Stimulated activated CD4-positive, alpha-beta T cell treated with anti-CD3 and anti-CD28 coated beads, Interleukin-1b, Interleukin-23, amount 100 ng/mL, for 1 hour (primary cell): ENCODE measurements at places on chromosomes 5 and 9.

- DNase-seq = no peak
Observed at GRCh38 chr5:151899399-151899798, 25.3 kb downstream of the GLRA1 start.

- no peak for DNase-seq
Observed at GRCh38 chr9:137837345-137838278, 40.0 kb upstream of the CACNA1B start.

DNA sequence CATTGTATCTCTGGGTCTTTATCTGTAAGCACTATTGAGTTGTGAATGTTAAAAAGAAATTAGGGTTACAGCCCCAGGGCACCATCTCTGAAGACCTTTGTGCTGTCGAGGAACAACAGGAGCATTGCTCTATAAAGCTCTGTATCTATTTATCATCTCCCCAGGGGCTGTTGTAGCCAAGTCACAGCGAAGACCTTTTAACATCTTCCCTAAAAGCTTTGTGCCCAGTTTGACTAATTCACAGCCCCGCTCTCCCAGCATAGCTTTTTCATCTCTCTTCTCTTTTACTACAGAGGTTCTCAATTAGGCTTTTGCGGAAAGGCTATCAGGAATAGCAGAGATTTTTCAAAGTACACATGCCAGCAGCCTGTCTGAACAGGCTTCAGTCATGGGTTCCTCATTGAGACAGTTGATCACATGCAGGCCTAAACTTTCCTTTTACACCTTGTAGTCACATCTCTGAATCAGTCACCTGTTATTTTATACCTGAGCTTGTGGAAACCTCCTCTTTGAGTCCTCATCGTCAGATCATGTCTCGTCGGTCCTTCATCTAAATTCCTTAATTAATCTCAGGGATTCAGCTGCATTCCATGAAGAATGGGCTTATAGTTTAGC, 140.5 kb downstream of the NPR3 start:
- DNase-seq = no peak

DNA sequence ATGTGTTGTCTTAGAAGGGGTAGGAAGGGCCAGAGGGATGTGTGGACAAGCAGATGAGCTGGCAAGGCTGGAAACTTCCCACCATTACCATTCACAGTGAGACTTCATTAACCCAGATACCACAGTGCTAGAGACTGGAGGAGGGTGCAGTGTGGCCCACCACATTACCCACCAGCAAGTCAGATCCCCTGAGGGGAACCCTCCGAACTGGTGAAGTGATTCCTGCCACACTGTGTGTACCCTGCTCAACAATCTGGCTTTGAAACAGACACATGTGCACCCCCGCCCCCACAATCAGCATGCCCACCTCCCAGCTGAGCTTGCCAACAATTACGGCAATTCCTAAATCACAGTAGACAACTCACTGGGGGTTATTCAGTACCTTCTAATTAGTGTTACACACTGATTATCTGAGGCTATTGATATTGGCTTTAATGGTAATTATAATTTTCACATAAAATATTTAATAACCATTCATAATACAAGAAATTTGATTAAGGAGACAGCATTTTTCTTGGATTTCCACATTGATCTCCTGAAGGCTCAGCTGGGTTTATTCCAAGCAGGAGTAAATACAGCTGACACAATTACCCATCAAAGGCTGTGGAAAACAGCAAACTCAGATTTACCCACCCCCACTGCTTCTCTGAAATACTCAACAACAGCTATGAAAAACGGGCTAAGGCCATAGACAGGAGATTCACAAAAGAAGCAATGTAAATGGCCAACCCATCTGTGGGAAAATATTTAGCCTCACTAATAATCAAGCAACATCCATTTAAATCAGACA, 169.3 kb upstream of the FSTL4 start:
- no peak for DNase-seq

GRCh38 chr9:72954431-72955125, 1.7 kb upstream of the ALDH1A1 start:
- no peak for DNase-seq

DNA sequence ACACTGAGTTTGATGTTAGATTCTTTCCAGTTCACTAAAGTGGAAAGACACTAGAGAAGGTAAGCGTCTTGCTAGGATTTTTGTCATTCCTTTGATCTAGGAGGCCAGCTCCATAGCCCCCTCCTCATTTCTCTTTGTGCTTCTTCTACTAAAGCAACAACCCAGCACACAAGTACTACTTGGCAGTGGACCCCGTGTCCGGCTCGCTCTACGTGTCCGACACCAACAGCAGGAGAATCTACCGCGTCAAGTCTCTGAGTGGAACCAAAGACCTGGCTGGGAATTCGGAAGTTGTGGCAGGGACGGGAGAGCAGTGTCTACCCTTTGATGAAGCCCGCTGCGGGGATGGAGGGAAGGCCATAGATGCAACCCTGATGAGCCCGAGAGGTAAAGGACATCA, 76.6 kb upstream of the WWC1 start:
- no peak for DNase-seq

GRCh38 chr5:150138551-150139265, 16.9 kb downstream of the PDGFRB start:
- DNase-seq = no peak

DNA sequence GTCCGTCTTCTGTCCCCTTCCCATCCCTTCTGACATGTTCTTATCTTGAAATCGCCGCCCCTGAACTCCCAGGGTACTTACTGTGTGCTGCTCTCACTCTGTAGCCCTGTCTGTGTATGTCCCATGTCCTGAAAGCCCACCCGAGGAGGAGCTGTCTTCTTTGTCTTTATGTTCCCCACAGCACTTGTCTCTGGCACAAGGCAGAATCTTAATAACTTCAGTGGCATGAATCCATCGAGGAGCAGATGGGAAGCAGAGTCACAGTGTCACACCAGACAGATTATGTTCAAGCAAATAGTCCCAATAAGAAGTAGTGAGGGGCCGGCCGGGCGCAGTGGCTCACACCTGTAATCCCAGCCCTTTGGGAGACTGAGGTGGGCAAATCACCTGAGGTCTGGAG, 29.7 kb upstream of the LTC4S start:
- no peak for DNase-seq

DNA sequence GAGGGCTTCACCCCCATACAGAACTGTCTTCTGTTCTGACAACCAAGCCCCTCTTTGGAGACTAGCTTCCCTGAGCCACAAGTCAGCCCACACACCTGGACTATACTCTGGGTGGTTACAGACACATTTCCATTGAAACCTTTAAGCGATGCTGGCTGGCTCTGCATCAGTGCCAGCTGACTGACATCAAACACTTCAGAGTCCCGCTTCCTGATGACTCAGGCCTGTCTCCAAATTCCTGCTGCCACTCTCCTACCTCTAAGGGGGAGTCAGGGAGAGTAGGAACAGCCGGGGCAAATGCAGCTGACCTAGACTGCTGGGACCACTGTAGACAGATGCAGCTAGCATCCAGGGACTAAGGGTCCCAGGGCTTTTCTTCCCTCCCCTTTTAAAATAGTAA, 59.4 kb downstream of the SIL1 start:
- DNase-seq = no peak

DNA sequence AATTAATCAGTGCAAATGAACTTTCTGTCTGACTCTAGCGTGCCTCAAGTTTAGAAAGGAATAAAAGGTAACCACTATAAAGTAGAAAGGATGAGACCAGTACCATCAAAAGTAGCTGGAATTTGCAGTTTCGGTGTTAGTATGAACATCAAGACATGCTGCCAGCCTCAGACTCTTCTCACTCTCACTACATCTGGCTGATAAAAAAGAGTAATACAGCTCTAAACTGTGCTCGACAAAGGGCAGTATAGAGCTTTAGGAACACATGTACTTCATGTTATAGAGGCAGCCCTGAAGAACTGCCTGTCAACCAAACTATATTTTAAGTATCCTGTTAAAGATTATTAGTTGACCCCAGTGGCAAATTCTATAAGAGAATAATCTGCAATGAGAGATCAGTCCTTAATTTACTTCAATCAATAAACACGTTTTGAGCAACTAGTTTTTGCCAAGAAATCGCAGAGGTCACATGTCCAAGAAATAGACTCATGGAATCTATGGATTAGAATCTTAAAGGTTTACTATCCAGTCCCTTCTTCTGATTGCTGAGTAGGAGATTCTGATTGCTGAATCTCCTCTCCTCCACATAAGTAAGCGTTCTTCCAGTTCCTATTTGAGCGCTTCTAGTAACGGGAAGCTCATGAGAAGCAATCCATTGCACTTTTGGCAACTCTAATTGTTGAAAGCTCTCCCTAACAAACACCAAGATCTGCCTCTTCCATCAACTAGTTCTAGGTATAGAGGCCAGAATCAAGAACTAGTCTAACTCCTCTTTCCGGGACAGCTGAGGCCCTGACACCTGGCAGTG, 941 bp downstream of the XPA start:
- no peak for DNase-seq

DNA sequence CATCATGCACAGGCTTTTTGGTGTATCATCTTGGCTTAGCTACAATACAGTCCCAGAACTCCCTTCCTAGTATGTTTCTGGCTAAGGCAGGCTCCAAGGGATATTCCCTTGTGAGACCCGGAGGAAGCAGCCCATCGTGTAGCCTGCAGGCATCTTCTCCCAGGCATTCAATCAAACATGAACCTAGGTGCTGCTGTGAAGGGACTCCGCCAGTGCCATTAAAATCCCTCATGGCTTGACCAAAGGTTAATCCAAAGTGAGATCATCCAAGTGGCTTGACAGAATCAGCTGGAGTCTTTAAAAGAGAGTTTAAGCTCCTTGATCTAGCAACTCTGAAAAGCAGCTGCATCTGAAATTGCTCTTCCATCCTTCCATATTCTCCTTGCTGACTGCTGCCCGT, 333.9 kb downstream of the DIRAS2 start:
- no peak for DNase-seq

DNA sequence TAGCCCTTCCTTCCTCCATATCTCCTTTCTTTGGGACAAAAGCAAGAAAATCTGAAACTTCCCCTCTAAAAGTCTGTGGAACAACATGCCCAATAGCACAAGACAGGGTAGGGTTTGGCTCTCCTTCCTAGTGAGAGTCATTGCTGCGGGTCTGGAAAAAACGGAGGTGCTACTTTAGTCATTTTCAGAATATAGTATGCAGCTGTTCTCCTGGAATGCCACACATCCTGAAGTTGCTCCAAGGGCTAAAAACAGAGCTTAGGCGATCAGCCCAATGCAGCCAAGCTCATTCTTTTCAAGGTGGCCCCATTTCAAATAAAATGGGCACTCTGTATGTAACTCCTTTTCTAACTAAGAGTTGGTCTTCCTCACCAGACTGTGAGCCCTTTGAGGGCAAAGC, 39.5 kb upstream of the MYOT start:
- DNase-seq = no peak

DNA sequence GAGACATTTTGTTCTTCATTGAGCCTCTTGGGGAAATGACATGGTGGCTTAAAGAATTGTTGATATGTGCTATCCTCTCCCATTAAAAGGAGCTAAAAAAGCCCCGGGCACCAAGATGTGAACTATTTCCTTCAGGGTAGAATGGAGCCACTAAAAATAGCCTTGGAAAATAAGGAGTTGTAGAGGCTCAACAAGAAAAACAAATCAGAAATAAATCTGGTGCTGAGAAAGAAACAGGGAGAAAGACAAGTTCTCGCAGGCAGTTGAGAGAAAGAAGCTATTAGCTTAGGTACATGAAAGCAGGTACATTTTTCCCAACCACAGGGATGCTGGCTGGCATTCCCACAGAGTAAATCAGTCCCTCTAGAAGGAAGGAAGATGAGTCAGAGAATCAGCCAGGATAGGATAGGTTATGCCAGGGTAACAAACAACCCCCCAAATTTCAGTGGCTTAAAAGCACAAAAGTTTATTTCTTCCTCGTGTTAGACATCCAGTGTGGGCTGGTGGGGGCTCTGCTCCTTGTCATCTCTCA, 134.6 kb upstream of the ADRA1B start:
- no peak for DNase-seq

DNA sequence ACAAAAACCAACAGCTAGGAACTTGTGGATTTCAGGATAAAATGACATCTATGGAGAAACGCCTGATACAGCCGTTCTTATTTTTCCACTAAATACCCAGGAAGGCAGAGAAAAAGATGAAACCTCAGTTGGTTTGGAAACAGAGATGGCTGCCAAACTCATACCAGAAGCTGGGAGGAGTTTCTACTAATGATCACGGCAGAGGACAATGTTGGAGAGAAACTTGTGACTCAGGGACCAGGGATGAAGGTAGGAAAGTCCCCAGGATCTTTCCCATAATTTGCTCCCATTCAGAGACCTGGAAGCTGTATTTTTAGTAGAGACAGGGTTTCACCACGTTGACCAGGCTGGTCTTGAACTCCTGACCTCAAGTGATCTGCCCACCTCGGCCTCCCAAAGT, 187.1 kb upstream of the IER5L start:
- DNase-seq = no peak

DNA sequence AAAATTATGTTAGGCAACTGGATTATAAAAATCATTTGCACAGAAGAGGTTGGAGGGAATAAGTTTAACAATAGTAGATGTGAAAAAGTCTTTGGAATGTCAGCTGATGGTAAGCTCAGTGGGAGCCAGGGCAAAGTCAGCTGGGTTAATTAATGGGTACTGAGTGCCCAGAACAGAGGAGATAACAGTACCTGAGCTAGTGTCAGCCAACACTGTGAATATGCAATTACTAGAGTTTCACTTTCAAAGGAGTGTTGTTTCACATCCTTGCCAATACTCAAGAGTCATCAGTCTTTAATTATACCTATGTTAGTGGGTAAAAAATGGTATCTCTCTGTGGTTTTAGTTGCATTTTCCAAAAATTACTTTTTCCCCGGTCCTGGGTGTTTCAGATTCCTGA, 135.1 kb downstream of the KIF4B start:
- no peak for DNase-seq

DNA sequence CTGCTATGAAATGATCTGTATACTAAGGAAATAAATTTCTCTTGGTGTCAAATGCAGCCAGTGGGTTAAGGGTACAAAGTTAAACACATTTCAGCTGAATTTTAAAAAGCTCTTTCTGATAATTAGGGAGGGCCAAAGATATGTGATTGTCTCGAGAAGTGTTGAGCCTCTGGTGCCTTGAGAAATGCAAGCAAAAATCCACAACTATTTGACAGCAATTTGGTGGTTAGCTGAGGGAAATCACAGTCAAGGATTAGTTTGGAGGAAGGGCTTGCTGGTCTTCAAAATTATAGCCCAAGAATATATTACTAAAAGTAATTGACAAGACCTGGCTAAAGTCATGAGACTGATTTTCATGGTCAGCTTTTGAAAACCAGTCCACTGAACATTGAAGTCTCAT, 255.7 kb upstream of the PPP1R2B start:
- DNase-seq = no peak

GRCh38 chr5:156949424-156949823, 13.6 kb downstream of the TIMD4 start:
- DNase-seq = no peak
